ENCODE measurements at places on chromosomes 16 and 17. TPM values are rescaled to one million over a fixed set of nuclear protein-coding genes. Genes with fewer than 3 reads are reported as not detected.

DNA sequence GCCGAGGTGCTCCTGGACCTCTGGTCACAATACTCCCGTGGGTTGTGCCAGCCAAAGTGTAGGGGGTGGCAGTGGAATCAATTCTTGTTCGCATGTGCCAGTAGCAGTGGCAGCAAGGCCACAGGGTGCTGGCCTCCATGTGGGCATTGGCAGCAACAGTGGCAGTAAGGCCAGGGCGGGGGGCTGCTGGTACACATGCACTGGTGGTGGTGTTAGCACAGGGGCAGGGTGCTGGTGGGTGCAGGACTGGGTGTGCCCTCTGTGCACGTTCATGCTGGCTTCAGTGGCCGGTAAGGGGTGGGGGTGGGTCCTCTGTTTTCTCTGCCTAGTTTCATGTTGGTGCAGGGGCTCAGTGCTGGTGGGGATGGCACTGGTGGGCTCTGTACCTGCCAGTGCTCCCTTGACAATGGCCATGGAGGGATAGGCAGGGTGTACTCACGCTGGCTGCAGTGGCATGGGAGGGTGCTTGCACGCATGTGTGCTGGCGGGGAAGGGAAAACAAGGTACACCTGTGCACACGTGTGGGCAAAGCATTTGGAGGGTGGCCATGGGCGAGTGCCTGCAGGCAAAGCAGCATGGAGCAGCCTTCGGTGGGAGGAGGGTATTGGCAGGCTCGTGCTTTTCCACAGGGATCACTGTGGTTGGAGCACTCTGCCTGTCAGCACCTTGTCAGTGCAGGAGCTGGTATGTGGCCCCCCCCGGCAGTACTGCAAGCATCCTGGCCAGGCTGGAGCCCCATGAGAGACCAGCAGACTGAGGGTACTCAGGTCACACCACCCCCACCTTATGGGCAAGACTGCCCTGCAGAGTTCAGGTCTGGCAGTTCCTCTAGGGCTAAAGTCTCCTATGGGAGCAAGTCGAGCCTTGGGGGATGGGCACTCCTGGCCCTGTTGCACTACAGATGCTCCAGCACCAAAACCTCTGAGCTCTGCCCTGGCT, 35.8 kb downstream of the NF1 start:
- no peak for DNase-seq

DNA sequence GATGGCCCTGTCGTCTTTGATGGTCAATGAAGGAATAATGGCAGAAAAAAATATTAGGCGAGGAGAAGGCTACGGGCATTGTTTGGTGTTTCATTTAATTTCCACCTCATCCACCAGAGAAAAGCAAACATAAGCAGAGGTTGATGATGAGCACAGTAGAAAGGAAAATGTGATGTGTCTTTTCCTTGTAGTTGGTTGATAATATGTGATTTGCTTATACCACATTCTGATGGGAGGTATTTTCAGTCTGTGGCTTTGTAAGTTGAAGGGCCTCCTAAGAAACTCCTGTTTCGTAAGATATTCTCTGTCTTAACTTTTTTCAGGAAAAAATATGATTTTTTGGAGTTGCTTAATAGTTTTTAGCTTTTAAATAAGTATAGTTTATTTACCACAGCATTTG, 215.7 kb downstream of the PRKCA start:
- DNase-seq, result no peak

- DNase-seq, result no peak
Measured at GRCh38 chr17:1039511-1040215, 42.7 kb downstream of the TIMM22 start.

Gene DPEP2
- total RNA-seq, result not detected

DNA sequence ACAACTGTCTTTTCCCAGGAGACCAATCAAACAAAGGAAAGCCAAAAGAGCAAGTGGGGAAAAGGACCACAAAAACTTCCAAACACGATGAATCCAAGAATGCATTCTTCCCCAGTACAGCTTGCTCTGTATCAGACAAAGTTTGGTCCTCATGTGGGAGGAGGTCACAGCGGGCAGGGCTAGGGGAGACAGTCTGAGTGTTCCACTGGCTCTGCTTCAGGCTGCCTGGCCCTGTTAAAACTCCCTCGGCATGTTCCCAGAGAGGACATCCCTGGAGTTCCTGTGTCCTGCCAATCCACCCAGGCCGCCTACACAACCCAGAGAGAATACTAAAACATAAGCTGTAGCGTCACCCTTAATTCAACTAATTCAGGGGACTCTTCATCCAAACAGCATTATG, 415.1 kb upstream of the DYNLRB2 start:
- no peak for DNase-seq

DNA sequence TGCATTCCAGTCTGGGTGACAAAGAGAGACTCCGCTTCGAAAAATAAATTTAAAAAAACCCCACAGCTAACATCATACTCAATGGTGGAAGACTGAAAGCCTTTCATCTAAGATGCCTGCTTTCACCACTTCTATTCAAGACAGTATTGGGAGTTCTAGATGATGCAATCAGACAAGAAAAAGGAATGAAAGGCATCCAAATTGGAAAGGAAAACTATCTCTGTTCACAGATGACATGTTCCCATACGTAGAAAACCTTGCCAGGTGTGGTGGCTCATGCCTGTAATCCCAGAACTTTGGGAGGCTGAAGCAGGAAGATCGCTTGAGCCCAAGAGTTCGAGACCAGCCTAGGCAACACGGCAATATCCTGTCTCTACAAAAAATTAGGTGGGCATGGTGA, 31.1 kb downstream of the RANBP10 start:
- DNase-seq, result no peak

Gene TSEN54
- 23.1 TPM for total RNA-seq

GRCh38 chr17:73201215-73202069, 8.6 kb downstream of the COG1 start:
- DNase-seq, result no peak

Gene GUCY2D
- total RNA-seq, result 0.08 TPM

Gene CACNG1
- not detected for total RNA-seq

DNA sequence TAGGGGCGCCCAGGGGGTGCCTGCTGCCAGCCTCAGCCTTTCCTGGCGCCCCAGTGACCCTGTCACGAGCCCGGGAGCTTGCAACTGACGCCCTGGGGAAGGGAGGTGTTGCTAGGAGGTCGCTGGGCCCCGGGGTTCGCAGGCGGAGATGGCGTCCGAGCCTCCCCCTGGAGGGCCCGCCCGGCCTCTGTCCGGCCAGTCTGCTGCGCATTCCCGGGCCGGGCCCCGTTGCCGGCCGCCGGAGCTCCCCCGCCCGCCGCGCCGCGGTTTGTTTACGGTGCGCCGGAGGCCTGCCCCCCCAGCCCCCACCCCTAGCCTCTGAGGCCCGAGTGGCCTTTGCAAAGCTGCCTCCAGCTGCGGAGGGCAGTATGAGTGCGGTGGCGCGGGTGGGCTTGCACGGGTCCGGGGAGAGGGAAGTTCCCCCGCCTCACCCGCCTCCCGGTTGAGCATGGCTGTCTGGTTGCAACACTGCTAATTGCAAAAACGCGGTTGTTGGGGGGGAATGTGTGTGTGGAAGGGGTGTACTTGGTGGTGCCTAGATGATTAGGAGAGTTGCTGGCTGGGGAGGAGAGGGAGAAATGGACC, 514 bp downstream of the THRA start:
- DNase-seq, result peak; percentile 33

- no peak for DNase-seq
Measured at GRCh38 chr16:21262779-21263639, 15.1 kb downstream of the CRYM start.

Gene ODAD4
- total RNA-seq, result 0.83 TPM

Gene CCL8
- total RNA-seq, result not detected

Gene PIK3R6
- total RNA-seq, result not detected

- DNase-seq, result no peak
Measured at GRCh38 chr16:14364386-14365199, 265.5 kb downstream of the PARN start.

Gene TBC1D26
- total RNA-seq, result not detected

DNA sequence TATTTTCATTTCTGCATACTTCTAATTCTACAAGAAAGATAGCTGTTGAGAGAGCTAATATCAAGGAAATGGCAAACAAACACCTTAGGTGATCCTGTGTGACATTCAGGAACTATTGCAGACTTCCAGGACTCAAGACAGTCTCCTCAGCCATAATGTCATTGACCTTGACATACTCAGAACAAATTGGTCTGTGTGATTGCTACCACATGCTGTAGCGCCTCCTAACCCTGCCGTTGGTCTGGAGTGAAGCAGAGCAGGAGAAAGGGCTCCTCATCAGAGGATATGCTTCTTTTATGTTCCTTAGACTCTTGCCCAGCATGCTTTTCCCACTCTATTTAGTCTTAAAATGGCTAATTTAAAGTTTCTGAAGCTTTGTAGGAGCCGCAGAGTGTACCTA, 194.2 kb upstream of the TBX2 start:
- no peak for DNase-seq
